Dermis lymphatic vessel endothelial cell (primary cell): ENCODE measurements at places on chromosomes 4 and X. TPM values are rescaled to one million over a fixed set of nuclear protein-coding genes. Genes with fewer than 3 reads are reported as not detected.

The TGIF2LX gene
- total RNA-seq, result not detected in 2 replicates

The IGBP1 gene
- total RNA-seq, result 86.5 and 118 TPM in 2 replicates

The HPGDS gene
- total RNA-seq, result not detected in 2 replicates

The SRPX gene
- total RNA-seq, result 64.8 and 84.5 TPM in 2 replicates

The C4orf51 gene
- not detected in 2 replicates for total RNA-seq

The CYBB gene
- not detected in 2 replicates for total RNA-seq

The FAM156B gene
- 4.6 and 5.7 TPM in 2 replicates for total RNA-seq

The SLC4A4 gene
- total RNA-seq, result under 0.01 TPM in 1 of 2 replicates, not detected in the other

The MND1 gene
- total RNA-seq, result 0.87 and 2.1 TPM in 2 replicates

The LUZP4 gene
- total RNA-seq, result not detected in 2 replicates

The GAGE1 gene
- not detected in 2 replicates for total RNA-seq

The MAGEA4 gene
- total RNA-seq, result not detected in 2 replicates

The GRPR gene
- total RNA-seq, result 0.11 TPM in 1 of 2 replicates, not detected in the other
